Mucosa of gallbladder (tissue), 1 donor: ENCODE measurements at places on chromosomes 1 and 21. TPM values are rescaled to one million over a fixed set of nuclear protein-coding genes. Genes with fewer than 3 reads are reported as not detected.

GRCh38 chr21:36747041-36747814, 48.3 kb downstream of the SIM2 start:
- DNase-seq: no peak

GRCh38 chr1:64743954-64744491, 852 bp upstream of the RAVER2 start:
- DNase-seq: no peak

DNA sequence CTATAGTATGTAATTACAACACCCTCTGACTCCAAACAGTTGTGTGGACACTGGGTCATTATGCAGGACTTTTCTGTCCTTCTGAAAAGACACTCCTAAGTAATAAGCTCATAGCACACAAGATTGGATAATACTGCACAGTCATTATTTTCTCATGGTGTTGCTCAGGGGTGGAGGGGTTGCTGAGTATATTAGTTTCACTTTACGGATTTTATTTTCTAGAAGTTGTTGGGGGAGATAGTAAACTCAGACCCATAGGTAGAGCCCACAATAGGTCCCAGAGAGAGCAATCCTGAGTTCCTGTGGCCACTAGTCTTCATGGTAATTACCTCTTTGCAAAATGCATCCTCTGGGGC, 53.4 kb downstream of the DUSP10 start:
- no peak for DNase-seq

- no peak for DNase-seq
These were observed 623 bp downstream of the CAPN2 start for GRCh38 chr1:223712850-223713474.

DNA sequence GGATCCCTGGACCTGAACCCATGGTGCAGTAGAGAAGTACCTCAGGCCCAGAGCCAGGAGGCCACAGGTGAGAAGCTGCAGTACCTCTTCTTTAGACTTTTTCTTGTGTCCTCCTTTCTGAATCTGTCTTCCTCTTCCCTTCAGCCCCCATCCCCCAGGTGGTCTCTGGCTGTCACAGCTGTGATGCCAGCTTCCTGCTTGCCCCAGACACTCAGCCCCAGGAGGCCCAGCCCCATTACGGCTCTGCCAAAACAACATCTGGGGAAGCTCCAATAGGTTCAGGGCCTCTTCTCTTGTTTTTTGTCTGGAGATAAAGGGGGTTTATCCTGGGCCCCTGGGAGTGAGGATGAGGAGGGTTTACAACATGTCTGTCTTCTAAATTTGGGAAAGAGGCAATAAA, 9.5 kb upstream of the BTG2 start:
- no peak for DNase-seq

DNA sequence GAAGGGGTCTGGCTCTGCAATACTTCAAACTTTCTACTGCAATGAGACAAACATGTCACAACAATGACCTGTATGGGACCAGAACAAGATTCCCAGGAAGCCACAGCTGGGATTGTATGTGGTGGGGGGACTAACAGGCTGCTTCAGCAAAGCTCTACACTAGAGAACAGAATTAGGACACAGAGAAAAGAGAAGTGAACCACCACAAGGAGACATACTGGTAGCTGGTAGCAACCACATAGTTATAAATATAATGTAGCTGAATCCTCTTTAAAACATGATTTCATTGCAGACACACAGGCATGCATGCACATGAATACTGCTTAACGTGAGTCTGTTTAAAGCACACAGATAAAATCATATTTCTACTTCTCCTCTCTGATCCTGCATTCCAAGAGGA, 3.5 kb upstream of the ILDR2 start:
- no peak for DNase-seq

GRCh38 chr1:156423422-156424352, 54.7 kb downstream of the RHBG start:
- no peak for DNase-seq

- DNase-seq: no peak
These were observed 3.6 kb downstream of the CR1L start for GRCh38 chr1:207648334-207649209.

- no peak for DNase-seq
These were observed 48.8 kb upstream of the MAN1A2 start for GRCh38 chr1:117318426-117318825.

GRCh38 chr1:30855686-30856259, 52.8 kb downstream of the SDC3 start:
- no peak for DNase-seq

DNA sequence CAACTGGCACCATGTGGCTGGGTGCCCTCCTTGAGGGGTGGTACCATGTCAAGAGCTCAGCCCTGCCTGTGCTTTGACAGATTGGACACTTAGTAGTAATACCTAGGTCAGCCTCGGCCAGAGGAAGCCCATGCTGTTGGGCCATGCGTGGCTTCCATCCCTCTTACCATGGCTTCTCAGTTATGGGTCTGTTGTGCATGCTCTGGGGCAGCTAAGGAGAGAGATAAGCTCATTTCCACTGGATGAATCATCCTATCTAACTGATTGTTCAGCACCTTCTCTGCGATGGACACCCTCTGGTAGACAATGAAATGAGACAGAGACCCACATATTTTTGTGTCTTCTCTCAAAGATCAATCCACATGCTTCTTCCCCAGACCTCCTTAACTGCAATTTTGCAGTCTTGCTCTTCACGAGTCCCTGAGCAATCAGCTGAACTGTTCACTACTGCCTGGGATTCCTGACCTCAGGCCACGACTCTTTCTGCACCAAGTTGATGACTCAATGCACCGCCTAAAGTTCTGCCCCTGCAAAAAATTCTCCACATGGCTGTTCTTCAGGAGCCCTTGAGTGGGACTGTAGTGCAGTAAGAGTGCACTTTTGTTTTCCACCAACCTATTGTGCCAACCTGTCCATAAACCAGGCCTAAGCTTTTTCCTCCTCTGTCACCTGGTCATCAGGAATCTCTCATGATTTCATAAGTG, 6.9 kb upstream of the TRIM62 start:
- DNase-seq: no peak

- peak; percentile 85 for DNase-seq
These were observed 33.8 kb upstream of the MPZL1 start for GRCh38 chr1:167687919-167688519.

- DNase-seq: no peak
These were observed 1.7 kb downstream of the TRABD2B start for GRCh38 chr1:47995306-47996050.

- no peak for DNase-seq
These were observed 303.8 kb downstream of the TM2D1 start for GRCh38 chr1:61420909-61421835.

DNA sequence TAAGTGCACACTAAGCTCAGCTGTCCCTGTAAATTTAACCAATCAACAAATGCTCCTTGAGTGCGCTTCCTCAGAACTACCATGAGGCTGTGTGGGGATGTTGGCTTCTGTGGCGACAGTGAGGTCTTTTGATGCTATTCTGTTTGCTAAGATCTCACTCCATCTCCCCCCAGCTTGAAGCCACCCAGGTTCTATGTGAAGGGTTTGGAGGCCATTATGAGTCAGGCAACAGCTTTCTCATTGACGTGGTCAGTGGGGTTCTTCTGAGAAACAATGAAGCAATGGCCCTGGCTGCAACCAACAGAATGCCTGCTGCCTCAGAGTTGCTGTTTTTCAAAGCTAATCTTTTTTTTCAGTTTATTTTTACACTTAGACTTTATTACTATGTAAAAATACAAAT, 205.5 kb downstream of the PTBP2 start:
- DNase-seq: no peak

DNA sequence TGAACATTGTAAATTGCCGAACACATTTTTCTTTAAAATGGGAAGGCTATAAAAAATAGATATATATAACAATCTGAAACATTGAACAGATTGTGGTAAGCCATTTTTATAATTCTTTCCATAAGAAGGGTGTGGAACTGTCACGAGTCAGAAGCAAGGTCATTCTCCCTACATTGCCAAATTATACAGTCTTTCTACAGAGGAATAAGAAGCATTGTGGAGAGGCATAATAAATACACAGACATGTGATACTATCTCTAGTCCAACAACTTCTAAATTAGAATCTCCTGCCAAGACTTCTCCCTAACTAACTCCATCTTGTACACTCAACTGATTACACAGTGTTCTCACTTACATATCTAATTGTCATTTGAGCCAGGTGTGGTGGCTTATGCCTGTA, 227.9 kb downstream of the CENPF start:
- DNase-seq: no peak

DNA sequence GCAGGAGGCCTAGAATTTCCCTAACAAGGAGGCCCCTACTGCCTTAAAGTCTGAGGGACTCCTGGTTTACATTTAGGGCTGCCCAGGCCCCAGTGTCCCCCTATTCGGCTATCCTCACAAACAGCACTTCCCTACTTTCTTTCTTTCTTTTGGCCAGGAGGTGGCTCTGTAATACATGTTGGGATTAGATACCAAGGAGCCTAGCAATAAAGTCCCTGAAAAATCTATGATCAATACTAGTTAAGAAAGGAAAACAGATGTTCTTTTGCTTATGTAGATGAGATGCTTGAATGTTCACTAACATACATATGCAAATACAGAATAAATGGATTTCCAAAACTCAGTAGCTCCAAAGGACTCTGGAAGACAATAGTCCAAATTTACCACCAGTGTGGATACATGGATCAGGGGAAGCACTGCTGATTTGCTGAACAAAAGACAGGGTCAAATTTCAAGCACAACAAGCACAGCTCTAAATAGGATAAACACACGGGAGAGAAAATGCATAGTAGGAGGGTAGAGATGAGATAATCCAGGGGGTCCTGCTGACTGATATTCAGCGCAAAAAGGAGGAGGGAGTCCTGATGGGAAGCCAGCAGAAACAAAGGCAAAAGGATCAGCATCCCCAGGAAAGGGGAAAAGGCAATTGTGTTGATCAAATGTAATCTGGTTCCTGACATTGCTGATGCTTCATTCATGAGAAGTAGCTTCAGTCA, 240.0 kb downstream of the NUF2 start:
- DNase-seq: no peak

- DNase-seq: no peak
These were observed 11.8 kb downstream of the PAX7 start for GRCh38 chr1:18642278-18643095.

SEMA4A gene
- 24.4 TPM for total RNA-seq

NTNG1 gene
- 1.6 TPM for total RNA-seq

IRF6 gene
- total RNA-seq: 104 TPM

SLC45A1 gene
- total RNA-seq: 5.0 TPM

GJC2 gene
- 2.8 TPM for total RNA-seq

RGSL1 gene
- not detected for total RNA-seq

MIXL1 gene
- total RNA-seq: not detected

GPR37L1 gene
- total RNA-seq: 0.14 TPM
